ENCODE measurements at places on chromosomes 6 and 20. TPM values are rescaled to one million over a fixed set of nuclear protein-coding genes. Genes with fewer than 3 reads are reported as not detected.

- H3K27ac ChIP-seq, result no peak overlapping the region
- H3K27me3 ChIP-seq, result no peaks in the 10 kb centered on the region
- peaks cover 4% of the 10 kb centered on the region for H3K4me1 ChIP-seq
Observed at GRCh38 chr6:134642819-134643218, 307.1 kb downstream of the ALDH8A1 start.

DNA sequence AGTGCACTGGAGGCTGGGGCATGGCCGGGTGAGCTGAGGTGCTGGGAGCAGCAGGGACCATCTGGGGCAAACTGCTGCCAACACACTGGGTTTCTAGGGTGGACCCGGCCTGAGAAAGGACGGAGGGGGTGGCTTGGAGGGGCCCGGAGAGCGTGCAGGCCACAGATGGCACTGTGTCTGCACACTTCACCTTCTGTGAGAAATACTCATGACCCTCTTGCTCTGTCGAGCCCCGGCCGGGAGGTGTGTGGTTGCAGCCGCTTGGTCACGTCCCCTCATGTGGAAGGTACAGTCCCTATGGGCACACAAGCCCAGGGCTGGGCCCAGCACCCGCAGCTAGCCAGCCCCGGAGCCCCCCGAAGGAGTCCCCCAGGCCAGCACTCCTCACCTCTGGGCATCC lies 59.7 kb downstream of the RBM38 start:
- peaks cover 2% of the 10 kb centered on the region for H3K4me1 ChIP-seq
- H3K4me3 ChIP-seq, result no peak overlapping the region

DNA sequence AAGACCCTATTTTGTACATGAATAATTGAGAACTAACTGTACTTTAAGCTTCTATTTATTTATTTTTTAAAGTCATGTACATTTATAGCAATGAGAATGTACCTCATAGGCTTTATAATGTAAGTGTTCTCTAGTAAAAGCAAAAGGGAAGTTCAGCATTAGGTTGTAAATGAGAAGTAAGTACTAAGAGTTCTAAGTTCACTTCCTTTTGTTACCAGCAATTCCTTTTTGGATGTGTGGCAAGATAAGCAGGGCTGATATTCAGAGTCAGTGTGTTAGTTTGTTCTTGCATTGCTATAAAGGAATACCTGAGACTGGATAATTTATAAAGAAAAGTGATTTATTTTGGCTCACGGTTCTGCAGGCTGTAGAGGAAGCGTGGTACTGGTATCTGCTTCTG lies 54.0 kb upstream of the CCN2 start:
- DNase-seq, result no peak
- H3K36me3 ChIP-seq, result no peaks in the 10 kb centered on the region
- no peaks in the 10 kb centered on the region for H3K4me1 ChIP-seq
- H3K27me3 ChIP-seq, result no peaks in the 10 kb centered on the region
- H3K4me3 ChIP-seq, result no peak overlapping the region

DNA sequence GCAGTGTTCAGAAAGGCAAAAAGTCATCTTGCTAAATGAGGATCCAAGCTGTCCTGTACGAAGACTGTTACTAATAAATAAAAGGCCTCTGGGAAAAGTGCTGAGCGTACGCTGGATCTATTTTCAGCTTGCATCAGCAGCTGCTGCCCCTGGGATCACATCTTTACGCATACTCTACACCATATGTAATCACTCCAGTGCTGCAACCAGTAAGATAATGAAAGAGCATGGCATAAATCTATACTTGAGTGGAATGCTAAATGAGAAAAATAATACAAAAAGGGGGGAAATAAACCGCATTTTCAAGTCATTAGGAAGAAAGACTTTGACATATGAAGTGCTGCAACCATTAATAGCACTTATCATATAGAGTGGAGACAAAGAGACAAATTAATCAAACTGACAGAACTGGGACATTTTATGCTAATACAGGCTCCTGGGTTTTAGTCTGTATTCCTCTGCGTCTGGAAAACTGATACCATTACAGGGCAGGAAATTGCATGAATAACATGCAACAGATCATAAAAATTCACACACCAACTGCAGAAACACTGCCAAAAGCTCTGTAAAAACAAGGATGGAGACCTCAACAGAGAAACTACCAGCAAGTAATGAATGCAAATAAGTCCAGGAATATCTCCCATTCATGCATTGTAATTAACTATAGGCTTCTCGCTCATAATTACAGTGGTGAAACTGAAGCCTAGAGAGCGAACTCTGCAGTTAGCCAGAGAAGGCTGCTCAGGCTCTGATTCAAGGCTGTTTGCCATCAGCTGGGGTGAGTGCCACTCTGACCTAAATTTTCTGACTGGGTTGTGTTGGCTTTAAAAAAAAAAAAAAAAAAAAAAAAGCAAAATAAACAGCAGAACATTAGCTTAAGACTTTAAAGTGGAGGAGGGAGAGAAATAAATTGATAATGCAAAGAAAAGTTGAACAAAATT lies 83.8 kb downstream of the GJA10 start:
- no peak overlapping the region for H3K27ac ChIP-seq
- H3K27me3 ChIP-seq, result no peaks in the 10 kb centered on the region
- no peak overlapping the region for H3K4me3 ChIP-seq
- H3K36me3 ChIP-seq, result no peaks in the 10 kb centered on the region
- no peaks in the 10 kb centered on the region for H3K4me1 ChIP-seq

GRCh38 chr20:51182571-51182970 lies 159.7 kb upstream of the KCNG1 start:
- DNase-seq, result no peak
- no peak overlapping the region for H3K4me3 ChIP-seq
- H3K4me1 ChIP-seq, result no peaks in the 10 kb centered on the region
- H3K36me3 ChIP-seq, result no peaks in the 10 kb centered on the region
- no peaks in the 10 kb centered on the region for H3K27me3 ChIP-seq
- no peak overlapping the region for H3K27ac ChIP-seq

GJA10 gene
- not detected for total RNA-seq

TSPO2 gene
- total RNA-seq, result 0.57 TPM

MACROD2 gene
- 67.1 TPM for total RNA-seq

PDE10A gene
- 6.2 TPM for total RNA-seq
